ENCODE measurements at places on chromosomes 2 and 18.
A peak's percentile ranks its signal among the peaks of the same experiment; 100 is the strongest.

DNA sequence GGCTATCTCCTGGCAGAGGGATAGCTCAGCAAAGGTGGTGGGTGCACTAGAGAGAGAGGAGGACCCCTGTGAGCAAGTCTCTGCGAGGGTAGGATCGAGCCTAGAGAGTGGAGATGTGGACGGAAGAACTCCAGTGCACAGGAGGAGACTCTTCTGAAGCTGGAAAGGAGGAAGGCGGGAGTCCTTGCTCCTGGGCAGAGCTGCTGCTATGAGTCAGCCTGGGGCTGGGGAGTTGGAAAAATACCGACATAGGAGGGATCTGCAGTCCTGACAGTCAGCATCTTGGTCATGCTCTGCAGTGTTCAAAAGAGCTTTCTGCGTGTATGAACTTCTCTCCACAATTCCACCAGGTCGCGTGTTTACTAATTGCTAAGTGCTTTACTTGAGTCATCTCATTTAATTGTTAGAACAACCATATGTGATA lies 233.8 kb downstream of the LDLRAD4 start:
- DNase-seq: no peak

GRCh38 chr2:227004482-227004881 lies 159.5 kb downstream of the COL4A4 start:
- DNase-seq: no peak

DNA sequence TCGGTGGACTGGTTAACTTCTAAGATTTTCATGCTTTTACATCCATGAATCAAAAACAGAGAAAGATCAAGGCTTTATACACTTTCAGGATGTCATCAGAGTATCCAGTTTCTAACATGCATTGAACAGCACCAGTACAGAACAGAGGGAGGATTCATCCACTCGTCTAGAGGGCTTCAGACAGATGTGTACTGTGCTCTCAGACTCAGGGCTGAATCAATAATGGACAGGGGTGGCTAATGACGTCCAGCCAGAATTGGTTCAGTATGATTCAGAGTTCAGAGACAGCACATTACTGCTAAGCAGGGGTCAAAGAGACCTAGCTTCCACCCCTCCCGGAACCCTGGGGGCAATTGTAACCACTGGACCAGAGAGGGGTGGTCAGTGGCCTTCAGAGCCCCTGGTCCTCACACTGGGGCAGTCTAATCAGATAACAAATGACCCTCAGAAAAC lies 37.3 kb downstream of the RNU4ATAC start:
- no peak for DNase-seq

DNA sequence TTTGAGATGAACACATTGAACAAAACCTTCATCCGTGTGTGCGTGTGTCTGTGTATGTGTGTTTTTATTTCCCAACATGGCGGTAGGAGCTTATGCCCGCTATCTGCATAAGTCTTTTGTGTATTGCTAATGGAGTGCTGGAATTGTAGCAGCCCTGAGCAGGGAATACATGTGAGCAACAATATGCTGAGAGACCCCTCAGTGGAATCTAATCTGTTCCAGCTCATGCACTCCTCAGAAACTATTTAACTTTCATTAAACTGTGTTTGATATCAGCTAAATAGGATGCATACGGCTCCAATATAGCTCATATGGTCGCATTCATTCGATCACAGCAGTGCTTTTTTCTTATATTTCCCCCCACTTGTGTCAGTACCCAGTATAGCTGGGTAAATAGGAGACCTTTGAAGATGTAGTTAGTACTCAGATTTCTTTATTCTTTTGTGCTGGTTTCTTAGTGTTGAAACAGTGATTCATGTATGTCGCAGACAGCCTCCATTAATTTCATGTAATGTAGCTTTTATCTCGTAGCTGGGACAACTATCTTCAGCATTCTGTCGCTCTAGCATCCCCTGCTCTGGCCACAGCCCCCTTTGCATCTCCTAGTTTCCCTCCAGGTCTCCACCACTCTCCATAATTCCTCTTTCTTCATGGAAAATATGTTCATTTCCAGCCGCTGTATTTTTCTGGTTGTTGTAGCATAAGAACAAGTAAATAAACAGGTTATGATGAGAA lies 891.2 kb downstream of the BCL11A start:
- DNase-seq: no peak

GRCh38 chr2:229930656-229931055 lies 8.4 kb downstream of the FBXO36 start:
- DNase-seq: no peak

- no peak for DNase-seq
Measured at GRCh38 chr2:201977651-201978050, 56.0 kb upstream of the FZD7 start.

GRCh38 chr2:70768590-70769085 lies 638 bp upstream of the ADD2 start:
- no peak for DNase-seq

DNA sequence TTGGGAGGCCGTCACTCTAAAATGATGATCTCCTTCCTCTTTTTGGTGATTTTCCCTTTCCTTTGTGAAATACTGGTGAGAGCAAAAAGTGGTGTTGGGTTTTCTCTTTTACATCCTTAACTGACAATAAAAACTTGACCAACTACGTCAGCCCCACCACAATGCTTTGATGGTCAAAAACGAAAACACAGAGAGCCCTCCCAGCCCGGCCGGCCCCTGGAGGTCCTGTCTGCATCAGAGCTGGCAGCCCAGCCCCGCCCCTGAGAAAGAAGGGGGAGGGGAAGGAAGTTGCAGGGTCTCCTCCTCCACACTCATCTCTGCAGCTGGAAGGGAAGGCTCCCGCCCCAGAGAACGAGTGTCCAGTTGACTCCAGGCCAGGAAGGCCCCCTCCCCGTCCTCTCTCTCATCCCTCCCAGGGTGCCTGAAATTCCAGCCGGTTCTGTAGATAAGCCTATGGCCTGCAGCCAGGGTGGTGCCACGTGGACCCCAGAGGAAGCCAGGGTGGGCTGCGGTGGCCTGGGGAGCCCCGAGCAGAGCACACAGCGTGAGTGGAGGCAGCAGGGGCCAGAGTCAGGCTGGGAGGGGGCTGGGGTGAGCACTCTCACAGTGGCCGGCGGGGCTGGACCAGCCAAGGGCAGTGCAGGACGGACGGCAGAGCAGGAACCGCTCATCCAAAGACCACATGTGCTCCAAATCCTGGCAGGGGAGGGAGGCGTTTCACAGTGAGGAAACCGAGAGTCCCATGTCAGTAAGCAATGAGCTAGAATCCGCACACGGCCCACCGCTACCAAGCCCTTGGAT lies 19.8 kb downstream of the BIN1 start:
- DNase-seq: no peak

- no peak for DNase-seq
Measured at GRCh38 chr2:9169349-9170107, 37.1 kb upstream of the ASAP2 start.

GRCh38 chr2:28068088-28068487 lies 177.6 kb downstream of the BABAM2 start:
- DNase-seq: no peak

- peak; percentile 95 for DNase-seq
Measured at GRCh38 chr2:238079874-238080327, 19.1 kb downstream of the SCLY start.

GRCh38 chr18:10504723-10505122 lies 21.1 kb upstream of the NAPG start:
- DNase-seq: no peak

DNA sequence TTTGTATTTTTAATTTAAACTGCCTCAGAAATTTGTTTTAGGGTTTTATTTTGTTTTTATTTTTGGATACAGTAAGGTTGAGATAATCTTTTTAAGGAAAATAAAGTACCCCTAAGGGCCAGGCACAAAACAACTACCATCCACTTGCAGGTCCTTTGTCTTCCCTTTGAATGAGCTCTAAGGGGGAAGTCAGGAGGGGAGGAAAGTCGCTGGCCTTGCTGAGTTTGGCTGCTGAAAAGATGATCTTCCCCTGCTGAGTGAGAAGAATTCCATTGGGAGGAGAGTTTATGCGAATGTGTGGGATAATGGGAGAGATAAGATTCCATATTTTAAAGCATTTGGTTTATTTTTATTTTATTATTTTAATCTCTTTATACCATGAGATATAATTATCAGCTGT lies 100.7 kb downstream of the ARHGAP15 start:
- no peak for DNase-seq

- DNase-seq: no peak
Measured at GRCh38 chr2:47607005-47607679, 175.8 kb upstream of the MSH6 start.

DNA sequence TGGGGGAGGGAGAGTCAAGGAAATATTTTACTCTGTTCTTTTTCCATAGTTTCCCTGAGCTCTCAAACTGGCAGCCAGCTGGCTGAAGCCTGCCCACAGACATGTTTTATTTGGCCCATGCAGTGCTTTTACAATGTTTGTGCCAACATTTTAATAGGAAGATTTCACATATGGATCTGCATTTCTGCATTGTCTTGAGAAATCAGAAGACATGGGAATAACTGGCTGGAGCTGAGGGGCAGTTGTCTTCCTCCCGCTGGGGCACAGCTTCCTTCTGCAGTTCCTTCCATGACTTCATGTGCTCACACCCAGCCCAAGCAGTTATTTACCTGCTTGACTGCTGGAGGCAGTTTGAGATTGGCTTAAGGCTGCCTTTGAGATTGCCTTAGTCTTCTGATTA lies 74.4 kb downstream of the PLCL1 start:
- DNase-seq: peak; percentile 76

DNA sequence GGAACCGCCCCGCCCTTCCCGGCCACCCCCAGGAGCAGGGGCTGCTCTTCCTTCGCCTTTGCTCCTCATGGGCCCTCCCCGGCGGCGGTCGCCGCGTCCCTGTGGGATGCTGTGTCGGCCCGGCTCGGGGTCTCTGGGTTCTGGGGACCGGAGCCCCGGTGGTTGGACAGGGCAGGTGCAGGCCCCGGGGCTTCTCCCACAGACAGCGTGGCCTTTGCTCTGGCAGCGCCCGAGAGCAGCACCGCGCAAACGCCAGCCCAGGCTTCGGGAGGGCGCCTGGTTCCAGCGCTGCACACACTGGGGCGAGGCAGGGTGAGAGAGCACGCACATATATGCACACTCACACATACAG lies 9.0 kb upstream of the KCNG2 start:
- DNase-seq: no peak
